NCI-H510A (cell line): ENCODE measurements at places on chromosomes 6 and 20.
A peak's percentile ranks its signal among the peaks of the same experiment; 100 is the strongest.

GRCh38 chr6:129894921-129895320, 33.8 kb upstream of the TMEM244 start:
- no peak for DNase-seq

GRCh38 chr6:53829698-53830221, 35.0 kb downstream of the LRRC1 start:
- no peak for DNase-seq

GRCh38 chr6:1624058-1624850, 14.5 kb downstream of the FOXC1 start:
- DNase-seq, result no peak

GRCh38 chr6:37222125-37222967, 35.2 kb upstream of the TBC1D22B start:
- DNase-seq, result peak; percentile 99

- DNase-seq, result no peak
These were observed 236.5 kb upstream of the KCNG1 start for GRCh38 chr20:51259455-51259854.

GRCh38 chr6:37048851-37049757, 43.6 kb downstream of the FGD2 start:
- DNase-seq, result no peak

DNA sequence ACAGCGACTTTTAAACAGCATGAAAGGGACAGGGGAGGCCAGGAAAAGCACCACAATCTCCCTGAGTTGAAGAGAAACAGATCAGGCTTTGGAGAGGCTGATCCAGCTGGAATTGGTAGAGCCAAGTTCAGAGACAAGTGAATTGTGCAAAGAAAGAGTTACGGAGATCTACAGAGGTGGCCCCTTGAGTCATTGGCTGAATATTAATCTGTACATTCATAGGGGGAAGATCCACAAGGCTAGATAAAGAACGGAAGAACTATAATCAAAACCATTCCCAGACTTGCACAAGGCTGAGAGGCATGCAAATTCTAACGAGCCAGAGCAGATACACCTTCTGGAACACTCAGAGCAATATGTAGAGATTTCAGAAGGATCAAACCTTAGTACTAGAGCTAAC, 14.2 kb upstream of the FOXQ1 start:
- no peak for DNase-seq

GRCh38 chr20:50554694-50555579, 44.8 kb downstream of the PTPN1 start:
- no peak for DNase-seq

GRCh38 chr6:8855411-8855810, 420.1 kb upstream of the SLC35B3 start:
- DNase-seq, result no peak

DNA sequence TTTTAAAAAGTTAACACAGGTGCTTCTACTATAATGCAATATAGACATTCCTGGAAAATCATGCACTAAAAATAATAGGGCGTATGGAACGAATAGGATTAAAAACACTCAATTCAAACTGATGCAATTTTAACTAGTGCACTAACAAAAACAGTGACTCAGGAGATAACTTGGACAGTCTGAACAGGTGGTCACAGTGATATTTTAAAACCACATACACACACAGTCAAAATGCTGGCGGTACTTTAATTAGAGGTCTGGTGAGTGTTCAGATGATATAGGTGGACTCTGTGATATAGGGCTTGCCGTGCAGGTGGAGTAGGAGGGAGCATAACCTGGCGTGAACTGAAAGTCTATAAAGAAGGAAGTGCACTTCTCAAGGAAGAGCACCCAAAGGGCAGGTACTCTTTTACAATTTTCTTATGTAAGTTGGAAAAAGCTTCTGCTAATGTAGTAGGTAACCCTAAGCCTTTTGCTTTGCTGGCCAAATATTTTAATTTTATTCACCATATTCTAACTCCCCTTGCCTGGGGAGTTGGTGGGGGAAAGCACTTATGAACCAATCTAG, 41.9 kb upstream of the PLN start:
- no peak for DNase-seq

GRCh38 chr6:12458558-12458957, 168.4 kb downstream of the EDN1 start:
- no peak for DNase-seq

GRCh38 chr6:106398621-106399020, 38.1 kb downstream of the CRYBG1 start:
- no peak for DNase-seq

- DNase-seq, result no peak
These were observed 202.0 kb upstream of the GMDS start for GRCh38 chr6:2447318-2447920.

DNA sequence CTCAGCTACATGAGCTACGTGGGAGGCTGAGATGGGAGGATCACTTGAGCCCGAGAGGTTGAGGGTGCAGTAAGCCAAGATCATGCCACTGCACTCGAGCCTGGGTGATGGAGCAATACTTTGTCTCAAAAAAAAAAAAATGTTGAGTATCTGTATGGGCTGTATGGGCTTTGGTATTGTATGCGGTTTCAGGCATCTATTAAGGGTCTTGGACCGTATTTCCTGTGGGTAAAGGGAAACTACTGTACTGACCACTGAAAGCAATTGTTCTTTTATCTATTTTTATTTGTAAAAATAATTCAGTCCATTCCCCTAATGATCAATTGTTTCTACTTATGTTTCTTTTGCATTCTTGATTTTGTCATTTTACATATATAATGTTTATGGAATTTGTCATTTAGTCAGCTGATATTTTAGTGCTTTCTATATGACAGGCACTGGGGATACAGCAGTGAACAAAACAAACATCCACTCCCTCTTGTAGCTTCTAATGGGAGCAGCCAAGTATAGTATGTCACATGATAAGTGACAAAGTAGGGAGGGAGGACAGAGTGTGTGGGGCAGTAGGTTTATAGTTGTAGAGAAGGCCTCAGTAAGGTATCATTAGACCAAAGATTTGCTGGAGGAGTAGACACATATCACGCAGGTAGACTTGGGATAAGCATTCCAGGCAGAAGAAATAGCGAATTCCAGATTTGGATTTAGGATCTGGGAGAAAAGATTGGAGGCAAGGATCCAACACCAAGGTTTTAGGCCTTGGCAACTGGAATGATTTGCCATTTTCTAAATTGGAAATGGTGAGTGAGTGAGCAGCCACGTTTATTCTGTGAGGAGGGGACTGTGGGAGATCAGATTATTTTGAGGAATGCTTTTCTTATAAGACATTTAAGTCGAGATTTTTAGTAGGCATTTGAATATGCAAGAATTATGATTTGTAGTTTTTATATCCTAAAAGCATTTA, 6.0 kb downstream of the PCMT1 start:
- no peak for DNase-seq
